NB4 (cell line): ENCODE measurements at places on chromosomes 5 and 9.

GRCh38 chr5:40080191-40080590 is 599.5 kb upstream of the PTGER4 start:
- DNase-seq: no peak

DNA sequence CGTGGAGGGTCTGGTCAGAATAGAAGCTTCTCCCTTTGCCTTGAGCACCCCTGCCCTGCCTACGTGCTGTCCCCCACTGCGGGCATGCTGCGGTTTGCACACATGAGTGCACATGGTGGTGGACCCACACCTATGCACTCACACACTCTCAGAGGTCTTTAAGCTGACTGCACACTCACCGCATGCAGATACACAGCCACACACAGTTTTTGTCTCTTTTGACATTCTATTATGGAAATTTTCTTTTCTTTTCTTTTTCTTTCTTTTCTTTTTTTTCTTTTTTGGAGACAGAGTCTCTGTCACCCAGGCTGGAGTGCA is 584 bp upstream of the ARID3C start:
- no peak for DNase-seq

DNA sequence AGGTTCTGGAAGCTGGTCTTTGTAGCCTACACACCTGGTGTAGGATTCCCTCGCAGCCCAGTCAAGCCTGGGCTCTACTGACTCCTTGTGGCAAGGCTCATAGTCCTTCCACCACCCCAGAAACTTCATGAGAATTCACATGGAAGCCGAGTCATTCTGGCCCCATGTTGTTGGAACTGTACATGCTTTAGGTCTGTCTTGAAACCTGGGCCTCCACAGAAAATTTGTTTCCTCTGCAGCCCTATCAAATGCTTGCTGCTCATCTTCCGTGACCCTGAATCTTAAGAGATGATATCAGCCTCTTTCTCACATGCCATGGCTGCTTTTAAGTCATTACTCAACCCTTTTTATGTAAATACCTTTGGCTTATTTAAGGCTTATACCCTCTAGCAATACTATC is 113.4 kb upstream of the GRHPR start:
- DNase-seq: peak; percentile 32

DNA sequence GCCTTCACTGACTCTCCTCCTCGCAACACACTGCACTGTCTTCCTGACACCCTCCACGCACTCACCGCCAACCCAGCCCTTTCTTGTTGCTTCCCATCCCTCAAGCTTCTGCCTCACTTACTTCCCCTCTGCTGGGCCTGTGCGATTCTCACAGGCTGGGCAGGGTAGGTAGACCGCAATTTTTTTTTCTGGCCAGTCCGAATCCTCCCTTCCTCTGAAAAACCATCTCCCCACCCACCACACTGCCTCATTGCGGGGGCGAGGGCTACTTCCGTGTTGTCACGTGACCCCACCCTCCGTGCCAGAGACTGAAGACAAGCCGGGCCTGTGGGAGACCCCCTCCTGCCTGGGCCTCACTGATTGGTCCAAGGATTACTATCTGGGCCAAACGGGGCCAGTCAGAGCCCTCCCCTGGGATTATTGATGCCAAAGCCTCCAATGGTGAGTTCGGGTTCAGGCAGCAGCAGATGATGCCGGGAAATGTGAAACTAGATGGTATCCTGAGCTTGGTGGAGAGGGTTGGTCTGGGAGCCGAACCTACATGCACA is 73.1 kb downstream of the STK10 start:
- DNase-seq: peak; percentile 100

DNA sequence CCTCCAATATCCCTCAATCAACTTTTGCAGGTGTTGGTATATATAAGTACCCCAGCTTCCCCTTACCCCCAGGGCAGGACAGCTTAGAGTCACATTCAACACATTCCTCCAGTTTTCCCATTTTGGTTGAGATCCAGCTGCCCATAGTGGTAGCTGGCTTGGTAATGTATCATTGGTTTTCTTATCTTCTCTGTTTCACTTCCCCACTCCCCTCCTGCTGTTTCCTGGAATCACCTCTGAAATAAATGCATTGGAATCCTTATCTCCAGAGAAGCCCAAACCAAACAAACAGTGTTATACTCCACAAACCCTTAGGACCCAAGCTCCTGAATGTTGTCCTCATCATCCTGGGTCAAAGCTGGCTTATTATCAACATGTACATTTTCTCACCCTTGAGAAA is 184.8 kb downstream of the TMEM38B start:
- DNase-seq: no peak

DNA sequence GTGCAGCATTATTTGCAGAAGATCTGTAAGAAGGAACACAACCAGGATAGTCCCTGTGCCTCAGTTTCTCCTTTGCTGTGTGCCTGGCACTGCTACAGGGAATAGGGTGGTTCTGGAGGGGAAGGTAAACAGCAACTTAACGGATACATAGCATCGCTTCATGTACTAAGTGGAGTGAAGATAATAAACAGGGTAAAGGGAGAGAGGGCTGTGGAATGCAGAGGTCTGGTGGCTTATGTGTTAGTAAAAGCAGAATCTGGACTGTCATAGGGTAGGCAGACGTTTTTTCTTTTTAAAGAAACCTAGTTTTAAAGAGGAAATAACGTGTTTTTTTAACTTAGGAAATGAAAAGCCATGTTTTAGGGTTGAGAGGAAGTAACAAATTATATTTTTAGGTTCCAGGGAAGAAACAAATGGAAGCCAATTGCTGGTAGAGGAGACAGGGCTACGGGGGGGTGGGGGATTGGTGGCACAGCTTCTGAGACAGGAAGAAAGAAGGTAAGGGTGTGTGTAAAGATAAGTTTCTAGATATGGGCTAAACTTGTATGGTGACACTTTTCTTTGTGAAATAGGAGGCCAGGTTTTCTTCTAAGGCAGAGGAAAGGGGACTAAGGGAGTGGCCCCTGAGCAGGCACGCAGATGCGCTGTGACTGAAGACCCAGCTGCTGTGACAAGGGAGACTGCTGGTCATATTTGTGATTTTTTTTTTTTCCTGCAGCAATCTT is 1.3 kb downstream of the GNG10 start:
- DNase-seq: peak; percentile 5

GRCh38 chr5:91194824-91195381 is 188.2 kb downstream of the ARRDC3 start:
- no peak for DNase-seq

DNA sequence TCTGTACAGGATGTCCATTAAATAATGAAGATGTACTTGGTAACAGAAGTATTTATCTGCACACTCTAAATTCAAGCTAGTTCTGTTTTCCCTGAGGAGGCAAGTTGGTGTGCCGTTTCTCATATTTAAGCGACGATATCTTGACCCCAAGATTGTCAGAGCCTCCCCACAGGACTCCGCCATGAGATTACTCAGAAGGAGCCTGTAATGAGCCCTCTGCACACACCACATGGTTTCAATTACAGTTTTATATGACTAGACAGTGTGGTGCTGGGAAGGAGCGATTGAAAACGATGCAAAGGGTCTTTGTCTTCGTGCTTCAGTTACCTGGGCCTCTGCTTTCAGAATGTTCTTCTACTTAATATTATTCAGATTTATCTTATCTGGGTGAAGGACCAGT is 840.4 kb upstream of the WWC1 start:
- DNase-seq: no peak

DNA sequence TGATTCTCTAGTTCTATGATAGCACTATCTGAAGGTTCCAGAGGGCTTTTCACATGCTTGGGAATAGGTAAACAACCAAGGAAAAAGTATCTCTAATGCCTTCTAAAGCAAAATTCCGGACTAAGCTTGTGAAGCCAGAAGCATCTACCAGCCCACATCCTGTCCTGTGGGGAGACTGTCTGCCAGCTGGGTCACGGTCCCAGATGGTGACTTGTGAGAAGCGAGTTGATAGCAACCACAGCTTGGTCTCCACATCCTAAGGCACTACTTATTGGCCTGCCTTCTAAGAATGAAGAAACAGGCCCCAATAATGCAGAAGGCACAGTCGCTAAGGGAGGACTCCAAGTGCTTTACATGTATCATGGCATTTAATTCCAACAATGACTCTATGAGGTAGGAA is 184.1 kb upstream of the ADRA1B start:
- peak; percentile 6 for DNase-seq
